ENCODE measurements at places on chromosomes 1 and 21. TPM values are rescaled to one million over a fixed set of nuclear protein-coding genes. Genes with fewer than 3 reads are reported as not detected.

NUF2 gene
- total RNA-seq, result 41.9 TPM

RYR2 gene
- total RNA-seq, result not detected

RAP1A gene
- total RNA-seq, result 307 TPM

LPAR3 gene
- 0.21 TPM for total RNA-seq

CBS gene
- total RNA-seq, result 45.6 TPM

TFF2 gene
- total RNA-seq, result not detected

DNA sequence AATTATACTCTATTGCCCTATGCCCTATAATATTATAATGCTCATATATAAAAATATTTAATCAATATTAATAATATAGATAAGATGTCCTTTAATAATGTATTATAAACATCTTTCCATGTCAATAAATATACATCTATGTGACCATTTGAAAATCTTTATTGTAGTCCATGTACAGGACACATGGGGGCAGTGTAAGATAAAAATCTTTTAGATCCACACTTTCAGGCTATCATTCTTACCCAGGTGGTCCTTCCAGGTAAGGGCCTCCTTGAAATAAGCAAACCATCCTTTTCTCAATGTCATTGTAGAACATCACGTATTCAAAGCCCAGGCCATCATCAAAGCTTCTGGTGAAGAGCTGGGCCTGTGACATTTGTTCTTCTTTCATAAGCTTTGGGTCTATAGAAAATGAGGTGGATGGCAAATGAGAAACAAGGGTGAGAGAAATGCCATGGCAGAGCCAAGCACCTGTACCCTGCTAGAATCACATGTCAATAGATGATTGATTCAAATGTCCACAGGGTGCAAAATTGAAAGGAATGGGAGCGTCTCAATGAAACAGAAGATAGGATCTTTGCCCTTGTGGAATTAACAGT lies 20.2 kb downstream of the THEM4 start:
- DNase-seq, result peak; percentile 60

DNA sequence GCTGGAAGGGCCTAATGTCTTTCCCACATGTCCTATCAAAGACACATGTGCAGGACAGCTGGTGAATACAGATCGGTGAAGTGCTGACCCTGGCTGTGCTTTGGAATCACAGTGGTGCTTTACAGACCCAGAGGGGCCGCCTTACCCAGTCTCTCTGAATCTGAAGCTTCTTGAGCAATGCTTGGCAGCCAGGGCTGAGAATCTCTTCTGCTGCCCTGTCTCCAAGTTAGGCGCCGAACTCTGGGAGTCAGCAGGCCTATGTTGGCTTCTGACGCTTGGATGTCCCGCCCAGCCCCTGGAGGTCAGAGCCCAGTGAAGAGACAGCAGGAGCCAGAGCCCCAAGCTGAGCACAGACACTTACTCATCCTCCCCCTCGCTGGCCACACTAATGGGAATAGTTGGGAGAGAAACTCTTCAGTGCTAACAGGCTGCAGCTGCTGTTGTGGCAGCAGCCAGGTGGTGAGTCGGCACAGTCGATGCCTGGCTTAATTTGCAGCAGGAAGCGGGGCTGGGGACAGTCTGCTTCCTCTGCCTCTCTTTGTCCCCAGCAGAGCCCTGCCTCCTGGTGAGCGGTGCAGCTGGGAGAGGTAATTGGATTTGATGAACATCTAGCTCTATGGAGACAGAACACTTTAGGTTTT lies 68.1 kb downstream of the URB2 start:
- peak; percentile 50 for DNase-seq

GRCh38 chr1:169563650-169564049 lies 22.6 kb downstream of the F5 start:
- no peak for DNase-seq

GRCh38 chr21:39454949-39455668 lies 3.3 kb downstream of the SH3BGR start:
- DNase-seq, result no peak

GRCh38 chr1:154855186-154855851 lies 14.8 kb downstream of the KCNN3 start:
- no peak for DNase-seq

DNA sequence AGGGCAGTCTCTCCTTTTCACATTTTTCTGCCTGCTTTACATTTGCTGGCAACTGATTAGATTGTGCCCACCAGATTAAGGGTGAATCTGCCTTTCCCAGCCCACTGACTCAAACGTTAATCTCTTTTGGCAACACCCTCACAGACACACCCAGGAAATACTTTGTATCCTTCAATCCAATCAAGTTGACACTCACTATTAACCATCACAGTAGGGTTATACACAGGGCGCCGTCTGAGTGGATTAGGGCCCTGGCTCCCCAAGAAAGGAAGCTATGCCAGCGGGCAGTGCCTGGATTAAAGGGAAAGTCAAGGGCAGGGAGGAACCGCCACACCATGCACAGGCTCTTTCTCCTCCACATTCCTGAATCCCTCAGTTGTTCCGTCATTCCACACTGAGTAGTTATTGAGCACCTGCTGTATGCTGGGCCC lies 56.2 kb downstream of the EVA1C start:
- no peak for DNase-seq

DNA sequence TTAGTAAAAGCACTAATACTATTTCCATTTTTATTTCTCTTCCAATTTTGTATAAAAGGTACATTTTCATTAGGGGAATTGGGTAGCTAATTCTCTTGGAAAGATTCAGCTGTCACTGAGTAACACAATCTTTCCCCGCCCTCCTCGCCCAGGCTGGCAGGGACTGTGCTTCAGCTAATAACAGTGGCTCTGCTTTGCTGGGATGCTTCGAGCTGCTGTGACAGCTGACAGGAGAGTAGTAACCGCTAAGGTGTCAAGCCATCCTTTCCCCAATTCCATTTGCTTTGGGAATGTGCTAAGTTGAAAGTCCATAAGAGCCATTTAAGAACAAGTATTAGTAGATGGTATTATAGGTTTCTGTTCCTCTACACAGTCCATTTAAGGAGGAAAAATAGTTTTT lies 106.7 kb upstream of the NRIP1 start:
- DNase-seq, result no peak

- DNase-seq, result no peak
These were observed 8.5 kb downstream of the CHRNB2 start for GRCh38 chr1:154575951-154576566.

DNA sequence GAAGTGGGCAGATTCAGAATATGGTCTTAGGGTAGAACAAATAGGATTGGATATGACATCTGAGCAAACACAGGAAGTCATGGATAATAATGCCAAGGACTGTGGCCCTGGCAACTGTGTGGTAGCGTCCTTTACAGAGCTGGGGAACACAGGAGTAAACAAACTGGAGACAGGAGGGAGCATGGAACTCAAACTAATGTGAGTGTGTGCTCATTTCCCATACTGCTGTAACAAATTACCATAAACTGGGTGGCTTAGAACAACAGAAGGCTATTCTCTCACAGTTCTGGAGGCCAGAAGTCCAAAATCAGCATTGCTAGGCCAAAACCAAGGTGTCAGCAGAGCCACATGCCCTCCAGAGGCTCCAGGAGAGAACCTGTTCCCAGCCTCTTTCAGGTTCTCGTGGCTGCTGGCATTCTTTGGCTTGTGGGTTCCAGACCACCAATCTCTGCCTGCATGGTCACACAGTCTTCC lies 106.4 kb downstream of the TGFBR3 start:
- no peak for DNase-seq

DNA sequence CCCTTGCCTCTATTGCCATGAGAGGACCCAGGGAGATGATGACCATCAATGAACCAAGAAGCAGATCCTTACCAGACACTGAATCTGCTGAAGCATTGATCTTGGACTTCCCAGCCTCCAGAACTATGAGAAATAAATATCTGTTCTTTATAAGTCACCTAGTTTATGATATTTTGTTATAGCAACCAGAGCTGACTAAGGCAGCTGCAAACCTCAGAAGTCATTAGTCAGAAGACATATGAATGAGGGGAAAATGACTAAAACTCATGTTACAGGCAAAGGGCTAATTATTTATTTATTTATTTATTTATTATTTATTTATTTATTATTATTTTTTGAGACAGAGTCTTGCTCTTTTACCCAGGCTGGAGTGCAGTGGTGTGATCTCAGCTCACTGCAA lies 321.1 kb downstream of the TGFB2 start:
- no peak for DNase-seq

DNA sequence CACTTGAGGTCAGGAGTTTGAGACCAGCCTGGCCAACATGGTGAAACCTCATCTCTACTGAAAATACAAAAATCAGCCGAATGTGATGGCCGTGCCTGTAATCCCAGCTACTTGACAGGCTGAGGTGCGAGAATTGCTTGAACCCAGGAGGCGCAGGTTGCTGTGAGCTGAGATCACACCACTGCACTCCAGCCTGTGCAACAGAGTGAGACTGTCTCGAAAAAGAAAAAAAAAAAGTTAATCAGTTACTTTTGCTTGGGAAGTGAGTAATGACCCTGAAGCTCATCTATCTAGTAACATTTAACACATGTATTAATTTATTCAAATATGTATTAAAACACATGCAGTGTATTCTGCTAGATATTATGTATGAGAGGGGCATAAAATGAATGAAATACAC lies 49.4 kb downstream of the ZNF326 start:
- DNase-seq, result no peak

DNA sequence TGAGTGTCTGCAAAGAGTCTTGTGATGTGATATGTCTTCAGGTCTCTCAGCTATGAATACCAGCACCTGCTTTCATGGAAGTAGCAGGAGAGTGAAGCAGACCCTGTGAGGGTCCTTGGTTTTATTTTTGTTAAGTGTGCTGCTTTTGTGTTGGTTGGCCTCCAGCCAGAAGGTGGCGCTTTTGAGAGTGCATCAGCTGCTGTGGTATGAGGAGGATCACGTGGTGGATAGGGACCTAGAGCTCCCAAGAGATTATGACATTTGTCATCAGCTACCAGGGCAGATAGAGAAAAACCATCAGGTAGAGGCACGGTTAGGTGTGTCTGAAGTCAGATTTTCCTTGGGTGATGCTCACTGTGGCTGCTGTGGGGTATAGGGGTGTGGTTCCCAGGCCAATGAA lies 1232.1 kb downstream of the MRPL39 start:
- peak; percentile 65 for DNase-seq

- no peak for DNase-seq
These were observed 30.5 kb downstream of the SIM2 start for GRCh38 chr21:36729310-36729970.

DNA sequence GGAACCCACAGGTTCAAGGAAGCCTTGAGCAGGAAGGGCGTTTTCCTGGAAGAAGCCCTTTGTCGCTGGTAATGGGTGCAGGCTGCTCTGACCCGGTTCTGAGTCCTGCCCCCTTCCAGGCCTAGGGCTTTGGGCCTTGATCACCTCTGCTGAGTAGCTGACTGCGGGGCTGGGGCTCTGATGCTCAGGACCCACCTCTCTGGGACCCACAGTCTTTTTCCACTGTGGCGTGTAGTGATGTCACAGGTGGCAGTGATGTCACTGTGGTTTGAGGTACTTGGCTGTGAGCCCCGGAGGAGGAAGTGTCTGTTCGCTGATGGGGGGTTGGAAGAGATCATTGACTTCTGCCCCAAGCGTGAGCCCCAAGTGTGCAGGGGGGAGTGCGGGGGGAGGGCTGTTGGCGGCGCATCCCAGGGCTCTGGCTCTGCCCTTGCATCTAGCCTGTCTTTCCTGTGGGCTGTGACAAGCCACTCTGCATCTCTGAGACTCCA lies 6.9 kb downstream of the TNFRSF1B start:
- DNase-seq, result peak; percentile 98

DNA sequence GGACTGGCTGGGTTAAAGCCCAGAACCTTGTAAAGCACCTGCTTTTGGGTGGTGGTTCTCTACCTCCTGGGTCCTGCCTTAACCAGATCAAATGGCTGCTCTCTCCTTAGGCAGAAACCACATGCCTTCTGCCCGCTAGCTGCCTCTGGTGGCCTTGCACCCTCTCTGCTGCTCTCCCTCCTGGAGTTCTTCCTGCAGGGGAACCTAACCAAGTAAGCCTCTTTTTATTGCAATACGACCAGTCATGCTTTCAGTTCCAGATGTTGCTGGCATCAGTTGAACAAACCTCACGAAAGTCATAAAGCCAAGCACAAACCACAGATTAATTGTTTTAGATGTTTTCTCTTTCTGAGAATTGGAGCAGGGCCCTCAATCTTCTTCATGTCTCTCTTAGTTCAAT lies 118.9 kb downstream of the GDAP2 start:
- no peak for DNase-seq

GRCh38 chr1:54989968-54990810 lies 8.5 kb upstream of the BSND start:
- DNase-seq, result no peak
